Vagina (tissue), 2 donors: ENCODE measurements at places on chromosomes 4 and X.

DNA sequence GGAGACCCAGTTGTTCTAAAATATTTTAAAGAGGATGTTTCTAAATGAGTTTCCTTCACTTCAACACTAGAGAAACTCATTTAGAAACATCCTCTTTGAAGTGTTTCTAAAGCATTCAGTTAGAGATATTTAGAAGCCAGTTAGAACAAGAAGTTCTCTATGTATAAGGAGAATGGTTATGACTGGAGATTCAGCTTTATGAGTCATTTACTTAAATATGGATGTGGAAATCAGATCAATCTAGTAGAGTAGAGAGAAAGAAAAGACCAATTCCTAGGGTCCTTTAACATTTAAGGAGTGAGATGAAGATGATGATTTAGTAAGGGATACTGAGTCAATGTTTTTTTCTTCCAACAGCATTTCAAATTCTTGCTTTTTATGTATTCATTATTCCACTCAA is 234.1 kb downstream of the GRXCR1 start:
- DNase-seq: no peak

DNA sequence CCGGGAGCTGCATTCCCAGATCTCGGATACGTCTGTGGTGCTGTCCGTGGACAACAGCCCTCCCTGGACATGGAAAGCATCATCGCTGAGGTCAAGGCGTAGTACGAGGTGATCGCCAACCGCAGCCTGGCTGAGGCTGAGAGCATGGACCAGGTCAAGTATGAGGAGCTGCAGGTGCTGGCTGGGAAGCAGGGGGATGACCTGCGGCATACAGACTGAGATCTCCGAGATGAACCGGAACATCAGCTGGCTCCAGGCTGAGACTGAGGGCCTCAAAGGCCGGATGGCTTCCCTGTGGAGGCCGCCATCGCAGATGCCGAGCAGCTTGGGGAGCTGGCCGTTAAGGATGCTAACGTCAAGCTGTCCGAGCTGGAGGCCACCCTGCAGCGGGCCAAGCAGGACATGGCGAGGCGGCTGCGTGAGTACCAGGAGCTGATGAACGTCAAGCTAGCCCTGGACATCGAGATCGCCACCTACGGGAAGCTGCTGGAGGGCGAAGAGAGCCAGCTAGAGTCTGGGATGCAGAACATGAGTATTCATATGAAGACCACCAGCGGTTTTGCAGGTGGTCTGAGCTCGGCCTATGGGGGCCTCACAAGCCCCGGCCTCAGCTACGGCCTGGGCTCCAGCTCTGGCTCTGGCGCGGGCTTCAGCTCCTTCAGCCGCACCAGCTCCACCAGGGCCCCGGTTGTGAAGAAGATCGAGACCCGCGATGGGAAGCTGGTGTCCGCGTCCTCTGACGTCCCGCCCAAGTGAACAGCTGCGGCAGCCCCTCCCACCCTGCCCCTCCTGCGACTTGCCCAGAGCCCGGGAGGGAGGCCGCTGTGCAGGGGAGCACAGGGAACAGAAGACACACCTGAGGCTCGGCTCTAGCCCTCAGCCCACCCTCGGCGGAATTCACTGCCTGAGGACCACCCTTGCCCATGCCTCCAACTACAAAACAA is 29.4 kb upstream of the GABRA3 start:
- no peak for DNase-seq

DNA sequence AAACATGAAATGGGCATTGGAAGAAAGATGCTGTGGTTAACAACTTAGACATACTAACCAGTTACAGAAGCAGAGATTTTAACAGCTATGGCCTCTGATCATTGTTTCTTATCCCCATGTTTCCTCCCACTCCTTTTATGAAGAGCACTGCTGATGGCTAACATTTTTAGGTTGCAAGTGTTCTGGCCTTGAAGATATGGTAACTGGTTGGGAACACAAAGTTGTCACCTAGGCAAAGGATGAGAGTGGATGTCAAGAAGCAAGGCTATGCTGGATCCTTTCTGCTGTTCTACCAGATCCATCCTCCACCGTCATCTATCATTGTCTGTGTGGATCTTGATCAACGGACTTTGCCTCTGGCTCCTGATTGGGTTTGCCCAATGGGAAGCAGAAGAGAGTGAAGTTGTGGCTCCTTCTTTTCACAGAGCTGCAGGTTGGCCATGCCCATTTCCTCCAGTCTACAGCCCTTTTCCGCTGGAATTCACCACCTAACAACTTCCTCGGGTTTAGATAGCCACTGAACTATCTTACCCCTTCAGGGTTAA is 48.9 kb upstream of the SPP1 start:
- no peak for DNase-seq

DNA sequence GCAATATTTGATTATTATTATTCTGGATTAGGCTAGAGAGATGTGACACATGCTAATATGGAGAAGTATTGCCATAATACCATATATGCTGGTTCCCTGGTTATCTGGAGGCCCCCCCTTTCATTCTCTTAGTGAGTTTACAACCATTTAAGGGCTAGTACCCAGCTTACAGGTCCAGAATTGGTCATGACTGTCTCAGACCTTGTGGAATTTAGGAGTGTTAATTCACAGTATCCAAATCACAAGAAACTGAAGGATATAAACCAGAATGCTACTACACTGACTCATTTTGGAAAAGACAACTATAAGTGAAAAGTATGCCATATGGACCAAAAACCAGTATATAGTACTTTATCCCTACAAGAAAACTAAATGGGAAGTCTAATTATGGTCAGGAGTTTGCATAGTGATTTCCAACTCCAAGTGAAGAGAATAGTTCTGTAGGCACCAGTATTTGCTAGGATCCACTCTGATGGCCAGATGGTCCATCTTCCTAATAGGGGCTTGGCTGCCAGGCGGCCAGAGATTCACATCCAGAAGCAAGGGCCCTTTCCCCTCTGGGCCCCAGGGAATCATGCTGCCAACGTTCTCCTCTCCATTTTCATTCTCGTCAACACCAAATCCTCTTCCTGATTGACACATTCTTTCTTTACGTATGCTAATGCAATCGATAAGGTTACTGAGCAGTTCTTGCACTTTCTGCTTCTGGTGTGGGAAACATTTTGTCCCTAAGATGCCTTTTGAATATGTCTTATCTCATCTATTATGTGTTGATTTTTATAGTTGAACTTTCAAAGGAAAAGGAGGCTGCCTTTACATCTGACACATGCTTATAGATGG is 123.6 kb downstream of the SHROOM3 start:
- no peak for DNase-seq

DNA sequence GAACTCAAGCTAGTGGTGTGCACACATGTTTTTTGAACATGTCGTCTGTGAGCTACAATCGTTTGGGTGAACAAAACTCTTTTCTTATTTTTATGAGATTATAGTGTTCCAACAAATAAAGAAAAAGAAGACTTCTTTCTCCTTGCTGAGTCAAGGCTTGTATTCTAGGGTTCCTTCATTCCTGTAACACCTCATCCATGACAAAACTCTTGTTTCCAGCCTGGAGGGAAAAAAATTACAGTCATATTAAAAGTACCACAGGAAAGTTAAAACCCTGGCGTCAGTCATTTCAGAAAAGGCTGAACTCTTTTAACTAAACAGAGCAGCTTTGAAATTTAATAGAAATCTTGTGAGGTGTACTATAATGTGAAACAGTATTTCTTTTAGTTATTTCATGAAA is 79.2 kb upstream of the BOD1L1 start:
- no peak for DNase-seq

DNA sequence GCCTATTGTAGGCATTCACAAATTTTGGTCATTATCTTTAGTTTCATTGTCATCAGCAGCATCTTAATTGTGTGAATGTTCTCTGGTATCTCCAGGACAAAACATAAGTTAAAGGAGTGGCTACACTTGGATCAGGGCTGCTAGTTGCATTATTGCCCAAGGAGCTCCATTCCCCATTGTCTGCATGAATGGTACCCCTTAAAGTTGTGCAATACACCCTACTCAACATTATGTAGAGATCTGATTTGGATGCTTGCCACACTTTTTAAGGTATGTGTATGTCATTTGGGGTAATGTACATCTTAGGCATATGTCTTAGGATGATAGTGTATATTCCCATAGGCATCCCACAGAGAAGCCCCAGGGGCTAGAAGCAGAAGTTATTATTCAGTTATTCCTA is 2.9 kb downstream of the GRXCR1 start:
- no peak for DNase-seq

- no peak for DNase-seq
These were observed 253.4 kb downstream of the PDGFC start for GRCh38 chr4:156718226-156718625.

- no peak for DNase-seq
These were observed 825.6 kb downstream of the STPG2 start for GRCh38 chr4:97317671-97318070.

GRCh38 chrX:150253959-150254620 is 109.0 kb upstream of the MAMLD1 start:
- DNase-seq: peak; percentile 43

DNA sequence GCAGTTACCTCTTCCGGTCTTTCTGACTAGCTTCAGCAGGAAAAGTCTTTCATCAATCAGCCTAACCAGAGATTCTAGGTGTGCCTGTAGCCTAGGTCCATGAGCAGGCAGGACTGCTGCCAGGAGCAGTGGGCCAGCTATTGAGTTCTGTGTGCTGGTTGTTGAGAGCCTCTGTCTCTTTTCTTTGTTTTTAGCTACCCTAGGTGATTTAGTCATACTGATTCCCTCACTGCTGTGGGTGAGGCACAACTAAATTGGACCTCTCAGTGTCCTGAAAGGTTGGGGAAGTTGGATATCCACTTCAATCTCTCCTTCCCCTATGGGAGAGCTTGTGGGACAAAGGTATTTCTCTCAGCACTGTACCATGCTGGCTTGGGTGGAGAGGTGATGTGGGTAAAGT is 354.9 kb downstream of the GPAT3 start:
- no peak for DNase-seq

DNA sequence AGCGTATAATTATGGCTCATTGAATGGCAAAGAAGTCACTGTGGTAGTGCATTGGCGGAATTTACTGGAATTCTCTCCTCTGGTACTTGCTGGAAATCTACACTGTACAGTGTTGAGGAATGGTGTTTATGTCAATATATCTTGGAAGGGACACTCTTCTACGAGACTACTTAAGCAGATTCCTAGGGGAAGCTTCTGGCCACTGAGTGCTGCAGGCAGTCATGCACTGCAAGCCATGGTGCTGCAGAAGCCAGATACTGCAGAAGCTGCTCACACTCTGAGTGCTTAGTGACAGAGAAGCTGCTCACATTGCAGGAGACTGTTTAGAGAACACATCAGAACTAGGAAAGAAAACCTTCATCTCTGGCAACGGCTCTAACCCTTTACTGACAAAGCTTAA is 725.0 kb downstream of the CCSER1 start:
- no peak for DNase-seq

- DNase-seq: no peak
These were observed 16.0 kb upstream of the ANXA5 start for GRCh38 chr4:121712783-121713182.

DNA sequence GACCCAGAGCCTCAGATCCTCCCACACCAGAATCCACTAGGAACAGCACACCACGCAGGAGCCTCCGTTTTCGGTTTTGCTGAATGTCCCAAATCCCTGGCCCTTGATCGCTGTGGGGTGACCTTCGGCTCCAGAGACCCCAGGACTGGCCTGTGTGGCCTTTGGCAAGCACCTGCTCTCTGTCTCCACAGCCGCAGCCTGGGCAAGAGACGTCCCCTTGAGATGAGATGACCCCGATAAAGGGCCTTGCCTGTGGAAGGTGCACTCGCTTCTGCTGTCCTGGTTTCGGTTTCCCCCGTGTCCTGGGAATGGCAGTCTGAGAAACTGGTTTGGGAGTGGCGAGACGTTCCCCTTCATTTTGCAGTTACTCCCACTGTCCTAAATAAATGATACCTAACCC is 9.6 kb downstream of the PSAPL1 start:
- DNase-seq: no peak

DNA sequence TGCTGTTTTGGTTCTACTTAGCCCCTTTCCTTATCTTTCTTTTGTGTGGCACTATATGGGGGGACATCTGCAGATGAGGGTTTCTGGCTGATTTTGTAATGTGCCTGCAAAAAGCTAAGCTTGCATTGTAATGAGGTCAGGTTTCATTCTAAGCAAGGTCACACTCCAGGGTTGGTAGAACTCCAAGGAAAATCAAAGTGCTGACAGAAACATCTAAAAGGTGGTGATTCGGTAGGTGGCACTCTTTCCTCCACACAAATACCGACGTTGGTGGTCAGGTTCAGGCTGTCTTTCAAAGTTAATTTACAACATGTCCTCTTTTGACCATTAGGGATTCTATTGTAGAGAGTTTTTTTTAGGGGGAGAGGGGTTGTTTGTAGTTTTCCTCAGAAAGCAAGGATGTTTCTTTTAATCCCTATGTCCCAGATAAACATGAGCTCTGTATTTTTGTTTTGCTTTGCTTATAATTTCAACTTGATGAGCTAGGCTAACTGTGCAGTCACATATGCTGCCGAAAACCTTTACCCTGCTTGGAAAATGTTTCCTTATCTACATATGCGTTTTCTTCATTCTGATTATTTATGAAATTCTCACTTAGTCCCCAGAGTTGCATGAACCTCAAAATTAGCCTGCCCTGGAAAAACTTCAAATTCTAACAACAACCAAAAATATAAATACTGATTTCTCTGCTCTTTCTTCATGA is 434.2 kb downstream of the PPARGC1A start:
- no peak for DNase-seq

DNA sequence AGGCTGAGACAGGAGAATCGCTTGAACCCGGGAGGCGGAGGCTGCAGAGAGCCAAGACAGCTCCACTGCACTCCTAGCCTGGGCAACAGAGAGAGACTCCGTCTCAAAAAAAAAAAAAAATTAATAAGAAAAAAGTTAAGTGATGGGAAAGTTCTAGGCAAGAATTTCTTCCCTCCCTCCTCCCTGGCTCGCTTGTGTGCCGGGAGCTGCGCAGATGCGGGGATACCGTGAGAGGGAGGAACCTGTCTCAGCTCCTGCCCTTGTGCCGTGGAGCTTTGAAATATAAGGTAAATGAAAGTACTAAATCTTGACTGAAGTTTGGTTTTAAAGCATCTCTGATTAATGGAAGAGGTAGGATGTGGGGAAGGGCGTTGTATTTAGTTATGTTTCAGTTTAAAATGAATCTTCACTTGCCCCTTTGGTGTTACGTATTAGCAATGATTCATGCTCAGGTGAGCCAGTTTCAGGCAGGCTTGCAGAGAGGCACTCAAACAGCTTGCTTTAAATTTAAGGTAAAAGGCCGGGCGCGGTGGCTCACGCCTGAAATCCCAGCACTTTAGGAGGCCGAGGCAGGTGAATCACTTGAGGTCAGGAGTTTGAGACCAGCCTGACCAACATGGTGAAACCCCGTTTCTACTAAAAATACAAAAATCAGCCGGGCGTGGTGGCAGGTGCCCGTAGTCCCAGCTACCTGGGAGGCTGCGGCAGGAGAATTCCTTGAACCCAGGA is 1.4 kb upstream of the UFSP2 start:
- no peak for DNase-seq

- no peak for DNase-seq
These were observed 14.0 kb upstream of the KIAA0232 start for GRCh38 chr4:6768539-6768905.

DNA sequence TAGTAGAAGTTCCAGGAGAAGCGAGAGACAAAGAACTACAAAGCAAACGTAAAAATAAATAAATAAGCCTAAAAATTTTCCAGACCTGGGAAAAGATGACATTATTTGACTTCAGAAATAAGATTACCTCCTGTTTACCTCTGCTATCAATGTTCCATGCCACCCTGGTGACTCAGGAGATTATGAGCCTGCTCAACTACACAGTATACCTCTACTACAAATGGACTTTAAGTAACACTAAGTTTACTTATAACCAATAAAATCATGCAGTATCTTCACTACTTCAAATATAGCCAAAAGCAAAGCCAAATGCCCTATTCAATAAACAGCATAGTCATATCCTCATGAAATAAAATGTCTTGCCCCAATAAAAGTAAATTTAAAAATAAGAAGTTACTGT is 105.4 kb downstream of the CYLC1 start:
- no peak for DNase-seq
